ENCODE measurements at places on chromosomes 1 and 21.

- DNase-seq, result no peak
These were observed 95.9 kb downstream of the CAMTA1 start for GRCh38 chr1:6880951-6881690.

GRCh38 chr1:50487725-50488124, 64.5 kb upstream of the DMRTA2 start:
- DNase-seq, result no peak

- DNase-seq, result no peak
These were observed 32.9 kb upstream of the LRRC7 start for GRCh38 chr1:69534829-69535228.

DNA sequence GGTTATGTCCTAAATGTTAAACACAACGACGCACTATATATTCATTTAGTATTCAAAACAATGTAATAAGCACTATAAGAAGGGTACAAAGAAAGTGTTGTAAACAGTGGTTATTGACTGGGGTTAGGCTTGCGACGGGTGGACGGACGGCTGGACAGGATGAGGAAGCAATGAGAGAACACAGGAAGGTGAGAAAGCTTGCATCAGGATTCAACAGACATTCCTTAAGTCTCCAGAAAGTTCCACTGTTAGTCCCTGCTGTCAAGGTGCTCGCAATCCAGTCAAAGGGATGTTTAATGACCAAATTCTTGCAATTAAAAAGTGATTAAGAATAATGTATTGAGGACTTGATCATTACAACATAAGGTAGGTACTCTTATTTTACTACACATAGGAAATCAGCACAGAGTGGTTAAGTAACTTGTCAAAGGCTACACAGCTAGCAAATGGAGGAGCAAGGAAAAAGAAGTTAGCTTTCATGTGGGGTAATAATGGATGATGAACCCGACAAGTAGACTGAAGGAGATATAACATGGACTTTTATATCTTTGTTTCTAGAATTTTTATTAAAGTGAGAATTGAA, 994 bp upstream of the ACBD6 start:
- peak; percentile 18 for DNase-seq

DNA sequence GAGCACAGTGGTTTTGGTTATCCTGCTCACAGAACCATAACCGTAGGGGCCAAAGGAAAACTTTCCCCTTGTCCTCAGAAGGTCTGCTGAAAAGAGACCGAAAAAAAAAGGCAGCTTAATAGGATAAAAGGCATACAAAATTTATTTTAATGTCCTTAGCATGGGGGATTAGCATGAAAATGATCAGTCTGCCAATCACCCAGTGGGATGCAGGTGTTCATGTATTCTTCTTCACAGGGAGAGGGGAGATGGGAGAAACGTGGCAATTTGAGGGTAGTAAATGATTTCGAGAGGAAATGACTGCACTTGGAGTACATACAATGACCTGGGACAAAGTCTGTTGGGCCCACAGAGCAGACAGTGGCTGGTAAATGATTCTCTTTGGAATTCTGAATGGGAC, 194.0 kb downstream of the AJAP1 start:
- no peak for DNase-seq

DNA sequence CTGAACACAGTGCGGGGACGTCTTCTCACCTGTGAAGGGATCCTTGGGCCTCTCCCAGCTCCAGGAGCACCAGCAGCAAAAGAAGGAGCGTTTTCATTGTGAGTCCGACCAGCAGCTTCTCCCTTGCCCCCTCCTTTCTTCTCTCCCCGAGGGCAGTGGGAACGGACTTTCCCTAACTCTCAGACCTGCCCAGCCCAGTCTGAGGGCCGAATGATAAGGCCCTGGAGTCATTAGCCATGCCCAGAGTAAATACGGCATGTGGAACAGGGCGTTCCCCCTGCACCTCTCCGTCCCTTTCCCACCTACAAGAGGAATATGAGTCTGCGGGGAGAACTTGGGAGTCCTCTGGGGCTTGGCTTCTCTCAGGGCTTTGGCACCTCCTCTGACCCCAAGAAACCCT, at the start of gene CTSE:
TSS of gene CTSE (minus strand) at position 201 of the 400 bp plus-strand sequence. CDS start at position 97, 104 bp downstream.
- no peak for DNase-seq

GRCh38 chr1:28343405-28343804, 14.6 kb downstream of the MED18 start:
- DNase-seq, result peak; percentile 28
